Non-pigmented ciliary epithelial cell (primary cell): ENCODE measurements at places on chromosomes 6 and 20.

DNA sequence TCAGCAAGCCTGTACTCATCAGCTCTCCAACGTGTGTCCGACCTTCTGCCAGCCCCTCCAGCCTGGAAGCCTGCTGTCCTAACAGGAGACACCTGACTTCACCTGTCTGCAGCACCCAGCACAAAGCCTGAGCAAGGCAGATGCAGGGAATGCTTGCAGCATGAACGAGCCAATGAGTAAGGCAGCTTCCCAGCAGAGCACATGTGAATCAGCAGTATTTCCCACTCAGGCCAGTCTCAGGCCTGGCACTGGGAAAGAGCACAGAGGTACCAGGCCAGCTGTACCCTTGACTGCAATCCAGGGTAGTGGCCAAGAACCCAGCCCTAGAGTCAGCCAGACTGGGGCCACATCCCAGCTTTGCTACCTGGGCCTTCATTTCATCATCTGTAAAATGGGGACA, 120.8 kb downstream of the MAFB start:
- no peak for DNase-seq

DNA sequence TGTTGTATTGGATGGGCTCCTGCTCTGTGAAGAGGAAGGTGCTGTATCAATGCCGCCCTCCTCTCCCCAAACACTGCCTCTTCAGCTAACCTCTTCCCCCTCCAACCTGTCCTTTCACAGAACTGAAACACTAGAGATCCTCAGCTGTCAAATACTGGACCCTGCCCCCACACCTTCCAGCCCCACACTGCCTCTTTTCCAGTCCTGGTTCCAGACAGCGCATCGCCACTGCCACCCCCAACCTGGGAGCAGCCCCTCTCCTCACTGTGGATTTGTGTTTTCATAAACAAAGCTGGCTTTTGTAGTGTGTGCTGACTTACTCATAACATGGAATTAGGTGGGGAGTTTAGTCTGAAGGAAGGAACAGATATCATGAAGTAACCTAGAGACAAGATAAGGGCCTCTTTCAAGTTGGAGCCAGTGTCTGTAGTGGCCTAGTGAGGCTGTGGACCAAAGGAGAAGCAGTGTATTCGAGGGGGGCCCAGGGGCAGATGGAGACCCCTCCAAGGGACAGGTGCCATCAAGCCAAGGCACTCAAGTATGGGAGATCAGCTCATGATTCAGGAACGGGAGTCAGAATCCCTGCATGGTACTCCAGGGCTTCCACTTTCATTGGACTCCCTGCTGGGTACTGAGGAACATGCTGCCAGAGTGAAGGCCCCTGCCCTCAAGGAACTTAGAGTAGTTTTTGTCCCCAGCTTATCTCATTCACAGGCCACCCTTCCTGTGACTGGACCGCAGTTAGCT, 2.1 kb downstream of the SCUBE3 start:
- no peak for DNase-seq

DNA sequence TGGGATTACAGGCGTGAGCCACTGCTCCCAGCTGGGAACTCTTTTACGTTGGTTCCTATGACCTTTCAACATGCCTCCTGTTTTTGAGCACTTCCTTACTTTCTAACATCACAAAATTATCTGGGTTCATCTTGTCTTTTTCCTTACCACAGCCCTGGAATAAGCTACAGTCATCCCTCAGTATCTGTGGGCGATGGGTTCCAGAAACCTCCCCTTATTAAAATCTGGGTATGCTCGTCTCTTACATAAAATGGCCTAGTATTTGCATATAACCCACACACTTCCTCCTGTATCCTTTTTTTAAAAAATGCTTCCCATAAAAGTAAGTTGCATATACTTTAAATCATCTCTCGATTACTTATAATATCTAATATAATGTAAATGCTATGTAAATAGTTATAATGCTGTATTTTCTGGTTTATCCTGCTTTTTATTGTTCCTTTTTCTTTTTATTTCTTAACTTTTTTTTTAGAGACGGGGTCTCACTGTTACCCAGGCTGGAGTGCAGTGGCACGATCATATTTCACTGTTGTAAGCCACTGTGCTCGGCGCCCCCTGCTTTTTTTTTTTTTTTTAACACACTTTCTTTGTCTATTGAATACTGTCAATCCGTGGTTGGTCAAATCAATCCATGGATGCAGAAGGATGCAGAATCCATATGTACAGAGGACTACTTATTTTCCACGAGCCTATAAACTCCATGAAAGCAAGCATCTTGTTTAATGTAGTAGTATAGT, 9.2 kb downstream of the RPF2 start:
- DNase-seq, result no peak

GRCh38 chr20:41116282-41116956, 20.9 kb upstream of the PLCG1 start:
- DNase-seq, result no peak
